ENCODE measurements at places on chromosomes 2 and 18. TPM values are rescaled to one million over a fixed set of nuclear protein-coding genes. Genes with fewer than 3 reads are reported as not detected.

GMCL1 gene
- total RNA-seq: 46.5 TPM

ERICH2 gene
- total RNA-seq: 1.5 TPM

PASK gene
- 8.5 TPM for total RNA-seq

PECR gene
- total RNA-seq: 12.8 TPM

TPO gene
- total RNA-seq: 0.71 TPM

CYS1 gene
- total RNA-seq: 0.92 TPM

GALNT5 gene
- total RNA-seq: 2.4 TPM

UNC80 gene
- total RNA-seq: 0.25 TPM

TMEM200C gene
- 26.8 TPM for total RNA-seq

DNA sequence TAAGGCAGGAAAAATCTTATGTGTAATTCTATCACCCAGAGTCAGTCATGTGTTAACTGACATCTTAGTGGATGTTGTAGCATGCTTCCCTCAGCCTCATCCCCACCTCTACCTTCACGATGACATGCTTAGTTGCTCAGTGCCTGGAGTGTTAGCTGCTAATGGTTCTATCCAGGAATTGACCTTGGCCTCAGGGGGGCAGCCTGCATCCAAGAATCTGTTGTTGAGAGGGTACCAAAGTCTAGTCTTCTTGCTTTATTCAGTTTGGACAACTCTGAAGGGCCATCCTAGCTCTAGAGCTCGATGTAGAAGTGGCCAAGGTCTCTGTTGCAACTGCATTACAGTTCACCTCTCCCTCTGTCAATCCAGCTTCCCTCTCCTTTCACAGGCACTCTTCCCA lies 61.2 kb downstream of the ACYP2 start:
- H3K27ac ChIP-seq: no peak overlapping the region
- DNase-seq: peak; percentile 74

- no peak overlapping the region for H3K27ac ChIP-seq
- no peaks in the 10 kb centered on the region for H3K4me1 ChIP-seq
- no peak overlapping the region for H3K4me3 ChIP-seq
- no peak for DNase-seq
- H3K27me3 ChIP-seq: no peaks in the 10 kb centered on the region
These were observed 25.4 kb downstream of the MYO7B start for GRCh38 chr2:127560931-127561280.

DNA sequence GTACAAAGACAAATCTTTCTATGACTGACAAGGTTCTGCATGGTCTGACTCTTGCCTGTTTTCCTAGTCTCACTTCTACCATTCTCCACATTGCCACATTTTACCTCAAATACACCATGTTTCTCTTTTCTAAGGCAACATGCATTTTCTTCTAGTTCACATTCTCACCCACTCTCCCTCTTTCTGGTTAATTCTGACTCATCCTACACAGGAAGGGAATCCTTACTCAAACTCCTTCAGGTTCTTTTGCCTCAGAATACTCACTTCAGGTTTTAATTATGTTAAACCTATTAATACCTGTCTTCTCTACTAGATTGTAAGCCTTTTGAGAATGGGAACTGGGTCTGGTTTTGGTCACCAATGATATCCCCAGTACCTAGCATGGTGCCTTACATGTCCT lies 47.2 kb downstream of the MAP2 start:
- no peak overlapping the region for H3K27ac ChIP-seq
- H3K4me1 ChIP-seq: no peaks in the 10 kb centered on the region
- DNase-seq: no peak
- no peak overlapping the region for H3K4me3 ChIP-seq

- no peaks in the 10 kb centered on the region for H3K27me3 ChIP-seq
- H3K36me3 ChIP-seq: no peaks in the 10 kb centered on the region
These were observed 106.0 kb downstream of the ASAP2 start for GRCh38 chr2:9312591-9312990.

GRCh38 chr2:236790963-236791362 lies 221.3 kb downstream of the ACKR3 start:
- DNase-seq: no peak
- H3K36me3 ChIP-seq: no peaks in the 10 kb centered on the region
- H3K4me1 ChIP-seq: no peaks in the 10 kb centered on the region
- no peak overlapping the region for H3K4me3 ChIP-seq

DNA sequence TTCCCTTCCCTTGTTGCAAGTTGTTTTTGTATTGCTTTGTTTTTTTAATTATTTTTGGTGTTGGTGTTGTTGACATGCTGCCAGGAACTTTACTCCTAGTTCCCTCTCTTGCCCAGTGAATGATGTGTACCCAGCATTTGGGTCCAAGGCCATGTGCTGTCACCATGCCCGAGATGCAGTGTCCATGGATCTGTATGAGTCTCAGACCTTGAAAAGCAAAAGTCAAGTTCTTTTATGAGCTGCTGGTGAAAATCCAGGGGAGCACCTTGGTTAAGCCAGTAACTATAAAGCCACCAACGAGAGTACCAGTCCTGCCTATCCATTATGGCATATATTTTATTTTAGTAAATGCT lies 236.4 kb downstream of the BCL11A start:
- no peak overlapping the region for H3K27ac ChIP-seq
- H3K27me3 ChIP-seq: no peaks in the 10 kb centered on the region
- no peaks in the 10 kb centered on the region for H3K36me3 ChIP-seq
- no peak for DNase-seq
- no peak overlapping the region for H3K4me3 ChIP-seq

GRCh38 chr2:170873035-170873692 lies 55.9 kb upstream of the GORASP2 start:
- no peaks in the 10 kb centered on the region for H3K27me3 ChIP-seq
- no peak overlapping the region for H3K4me3 ChIP-seq
- DNase-seq: peak; percentile 85
- H3K27ac ChIP-seq: no peak overlapping the region
- H3K36me3 ChIP-seq: no peaks in the 10 kb centered on the region
- no peaks in the 10 kb centered on the region for H3K4me1 ChIP-seq

DNA sequence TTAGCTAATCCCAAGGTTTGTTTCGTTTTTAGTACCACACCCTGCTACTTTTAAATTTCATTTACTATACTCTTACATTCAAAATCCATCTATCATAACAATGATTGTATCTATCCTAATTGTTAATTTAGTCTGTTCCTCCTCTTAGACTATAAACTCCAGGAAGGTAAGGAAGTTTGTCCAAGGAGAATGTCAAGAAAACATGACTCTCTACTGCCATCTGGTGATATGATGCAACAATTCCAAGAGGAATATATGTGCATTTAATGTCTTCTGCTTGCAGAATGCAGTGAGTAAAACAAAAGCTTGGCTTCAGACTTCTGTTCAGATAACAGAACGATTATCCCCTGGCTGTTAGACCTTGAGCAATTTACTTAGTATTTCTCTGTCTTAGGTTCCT lies 1267.1 kb downstream of the LRP1B start:
- no peaks in the 10 kb centered on the region for H3K27me3 ChIP-seq
- peak; percentile 86 for DNase-seq
- no peaks in the 10 kb centered on the region for H3K4me1 ChIP-seq
- no peak overlapping the region for H3K4me3 ChIP-seq
- H3K27ac ChIP-seq: no peak overlapping the region
- H3K36me3 ChIP-seq: no peaks in the 10 kb centered on the region

DNA sequence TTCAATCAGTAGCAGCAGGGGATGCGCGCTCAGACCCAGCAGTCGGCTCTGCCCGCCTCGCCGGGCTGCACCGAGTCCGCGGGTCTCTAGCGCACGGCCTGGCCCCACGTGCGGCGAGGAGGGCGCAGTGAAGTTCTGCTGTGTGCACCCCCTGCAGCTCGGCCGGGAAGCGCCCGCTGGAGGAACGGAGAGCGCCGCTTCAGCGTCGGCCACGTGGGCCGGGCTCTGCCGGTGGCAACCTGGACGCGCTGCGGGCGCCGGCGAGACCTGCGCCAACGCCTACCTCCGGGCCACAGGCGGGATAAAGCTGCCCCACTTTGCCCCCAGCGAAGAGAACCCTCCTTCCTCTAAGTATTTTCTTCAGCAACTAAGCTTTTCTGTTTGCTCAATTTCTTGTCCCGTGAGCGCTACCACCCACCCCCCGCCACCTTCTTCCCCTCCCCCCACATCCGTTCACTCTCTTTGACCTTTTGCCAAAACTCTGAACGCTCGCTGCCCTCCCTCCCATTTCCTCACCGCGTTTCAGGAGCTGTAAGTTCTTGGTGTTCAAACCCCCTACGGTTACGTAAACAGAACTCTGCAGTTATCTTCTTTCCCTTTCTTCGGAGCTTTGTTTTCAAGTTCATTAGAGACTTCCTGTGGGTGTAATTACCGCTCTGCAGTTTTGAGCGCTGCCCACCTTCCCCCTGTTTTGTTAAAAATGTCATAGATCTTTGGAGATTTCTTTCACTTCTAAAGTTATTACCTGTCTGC lies 42.6 kb upstream of the EDAR start:
- no peaks in the 10 kb centered on the region for H3K36me3 ChIP-seq
- H3K4me3 ChIP-seq: peak overlapping the region; percentile 19
- no peak overlapping the region for H3K27ac ChIP-seq
- peaks cover 10% of the 10 kb centered on the region for H3K4me1 ChIP-seq
- DNase-seq: peak; percentile 84

DNA sequence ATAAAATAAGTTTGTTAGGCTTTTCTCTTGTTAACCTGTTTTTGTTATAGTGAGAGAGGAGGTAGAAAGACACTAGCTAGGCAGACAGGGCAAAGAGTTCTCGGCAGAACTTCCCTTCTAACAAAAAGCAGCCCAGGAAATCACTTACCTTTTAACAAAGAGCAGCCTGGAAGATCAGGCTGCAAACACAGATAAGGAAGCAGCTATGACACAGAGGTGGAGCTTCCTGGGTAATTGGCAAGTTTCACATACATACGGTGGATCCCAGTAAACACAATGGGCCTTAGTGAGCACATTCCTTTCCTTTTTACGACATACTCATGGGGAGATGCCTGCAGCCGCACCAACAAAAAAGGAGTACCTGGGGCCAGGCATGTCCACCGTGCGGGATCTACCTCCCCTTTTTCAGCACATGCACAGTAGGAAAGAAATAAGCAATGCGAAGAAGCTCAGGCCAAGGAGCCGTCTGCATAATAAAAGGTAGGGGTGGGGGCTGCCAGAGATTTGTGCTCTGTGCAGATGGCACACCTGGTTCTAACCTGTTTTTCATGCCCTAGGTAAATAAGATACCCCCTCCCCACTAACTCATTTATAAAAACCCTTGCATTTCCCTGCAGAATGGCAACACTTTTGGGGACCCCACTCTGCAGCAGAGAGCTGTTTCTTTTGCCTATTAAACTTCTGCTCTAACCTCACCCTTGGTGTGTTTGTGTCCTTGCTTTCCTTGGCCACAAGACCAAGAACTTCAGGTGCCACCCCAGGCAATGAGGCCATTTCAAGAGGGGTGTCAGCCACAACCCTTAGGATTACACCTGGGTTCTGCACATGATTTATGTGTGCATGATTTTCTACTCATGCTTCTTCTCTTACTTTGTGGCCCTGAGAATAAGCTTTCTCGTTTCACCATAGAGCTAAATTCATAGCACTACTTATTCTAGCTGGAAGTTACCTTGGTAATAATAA lies 26.5 kb downstream of the MDH1 start:
- H3K4me1 ChIP-seq: peaks cover 6% of the 10 kb centered on the region
- H3K36me3 ChIP-seq: no peaks in the 10 kb centered on the region
- peak overlapping the region; percentile 37 for H3K27ac ChIP-seq
- peak; percentile 52 for DNase-seq
- H3K4me3 ChIP-seq: no peak overlapping the region
- H3K27me3 ChIP-seq: no peaks in the 10 kb centered on the region

DNA sequence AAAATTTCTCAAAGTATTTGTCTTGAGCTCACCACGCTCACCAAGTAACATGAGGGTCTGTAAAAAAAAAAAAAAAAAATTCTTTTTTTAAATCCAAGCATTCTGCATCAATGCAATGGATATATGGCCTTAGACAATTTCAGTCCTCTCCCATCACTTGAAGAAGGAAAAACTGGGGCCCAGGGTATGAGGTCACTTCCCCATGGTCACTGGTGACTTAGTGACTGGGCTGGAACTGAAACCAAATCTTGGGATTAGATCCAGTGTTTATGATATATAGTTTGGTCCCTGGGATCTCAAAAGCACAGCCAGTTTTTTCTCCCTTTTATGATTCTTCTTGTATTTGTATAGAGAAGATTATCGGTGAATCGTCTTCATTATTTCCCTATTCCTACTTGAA lies 477.9 kb upstream of the TNP1 start:
- H3K27ac ChIP-seq: no peak overlapping the region
- H3K4me3 ChIP-seq: no peak overlapping the region
- DNase-seq: no peak

DNA sequence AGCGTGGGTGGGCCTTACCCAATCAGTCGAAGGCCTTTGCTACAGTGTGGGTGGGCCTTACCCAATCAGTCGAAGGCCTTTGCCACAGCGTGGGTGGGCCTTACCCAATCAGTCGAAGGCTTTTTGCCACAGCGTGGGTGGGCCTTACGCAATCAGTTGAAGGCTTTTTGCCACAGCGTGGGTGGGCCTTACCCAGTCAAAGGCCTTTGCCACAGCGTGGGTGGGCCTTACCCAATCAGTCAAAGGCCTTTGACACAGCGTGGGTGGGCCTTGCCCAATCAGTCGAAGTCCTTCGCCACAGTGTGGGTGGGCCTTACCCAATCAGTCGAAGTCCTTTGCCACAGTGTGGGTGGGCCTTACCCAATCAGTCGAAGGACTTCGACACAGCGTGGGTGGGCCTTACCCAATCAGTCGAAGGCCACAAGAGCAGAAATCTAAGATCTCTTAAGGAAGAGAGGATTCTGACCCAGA lies 16.3 kb upstream of the GAL3ST2 start:
- no peak for DNase-seq
- no peak overlapping the region for H3K4me3 ChIP-seq
- no peak overlapping the region for H3K27ac ChIP-seq

DNA sequence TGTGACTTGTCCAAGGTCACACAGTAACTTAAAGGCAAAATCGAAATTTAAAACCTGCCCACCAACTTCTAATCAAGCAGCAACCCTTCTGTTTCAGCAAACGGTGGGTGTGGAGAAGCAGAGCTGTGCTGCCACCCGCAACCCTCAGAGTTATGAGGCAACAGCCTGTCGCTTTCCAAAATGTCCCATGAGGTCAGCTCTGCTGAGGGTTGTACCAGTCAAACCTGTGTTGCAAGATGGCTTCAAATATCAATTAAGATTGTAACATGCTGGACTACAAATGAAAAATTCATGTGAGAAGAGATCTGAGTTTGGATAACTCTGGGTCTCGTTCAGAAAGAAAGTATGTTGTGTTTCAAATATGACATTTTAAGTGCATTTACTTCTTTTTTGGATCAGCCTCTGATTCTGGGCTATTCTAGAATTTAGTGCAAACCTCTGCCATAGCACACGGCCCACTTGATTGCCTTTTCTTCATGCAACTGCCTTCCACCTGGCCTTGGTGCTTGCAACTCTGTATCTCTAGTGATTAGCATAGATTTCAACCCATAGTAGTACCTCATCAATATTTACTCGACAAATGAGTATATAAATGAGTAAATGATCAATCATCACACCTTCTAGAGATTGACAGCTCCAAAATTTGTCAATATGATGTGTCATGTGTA lies 69.3 kb downstream of the TIMM21 start:
- no peaks in the 10 kb centered on the region for H3K36me3 ChIP-seq
- no peaks in the 10 kb centered on the region for H3K4me1 ChIP-seq
- H3K4me3 ChIP-seq: no peak overlapping the region

- H3K27ac ChIP-seq: no peak overlapping the region
- H3K4me3 ChIP-seq: no peak overlapping the region
These were observed 6.5 kb upstream of the CYBRD1 start for GRCh38 chr2:171515672-171516298.

Data from cardiac muscle cell (in vitro differentiated cells and primary cell).